Substantia nigra (tissue), 51 donors: ENCODE measurements at places on chromosomes 12 and 14.
A peak's percentile ranks its signal among the peaks of the same experiment; 100 is the strongest.

- peak; percentile 11 for DNase-seq
These were observed 45.7 kb downstream of the TEAD4 start for GRCh38 chr12:3004655-3005565.

- DNase-seq: no peak
These were observed 272.0 kb downstream of the ZFP36L1 start for GRCh38 chr14:68520637-68521556.

DNA sequence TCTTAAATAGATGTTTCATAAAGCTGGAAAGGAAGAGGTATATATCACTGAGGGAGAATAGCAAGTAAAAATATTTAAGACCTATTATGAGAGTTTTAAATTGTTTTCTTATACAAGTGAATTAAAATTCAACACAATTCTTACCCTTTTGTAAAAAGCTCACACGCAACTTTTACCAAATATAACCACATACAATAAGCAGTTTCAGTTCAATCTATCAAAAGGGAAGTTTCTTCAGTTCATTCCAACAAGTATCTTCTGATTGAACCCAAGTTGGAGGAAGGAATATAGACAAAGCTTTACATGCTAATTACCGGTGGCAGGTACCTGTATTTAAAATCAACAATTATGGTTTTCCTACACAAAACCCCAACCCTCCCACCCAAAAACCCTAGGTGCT, 41.1 kb downstream of the GTF2A1 start:
- DNase-seq: no peak

DNA sequence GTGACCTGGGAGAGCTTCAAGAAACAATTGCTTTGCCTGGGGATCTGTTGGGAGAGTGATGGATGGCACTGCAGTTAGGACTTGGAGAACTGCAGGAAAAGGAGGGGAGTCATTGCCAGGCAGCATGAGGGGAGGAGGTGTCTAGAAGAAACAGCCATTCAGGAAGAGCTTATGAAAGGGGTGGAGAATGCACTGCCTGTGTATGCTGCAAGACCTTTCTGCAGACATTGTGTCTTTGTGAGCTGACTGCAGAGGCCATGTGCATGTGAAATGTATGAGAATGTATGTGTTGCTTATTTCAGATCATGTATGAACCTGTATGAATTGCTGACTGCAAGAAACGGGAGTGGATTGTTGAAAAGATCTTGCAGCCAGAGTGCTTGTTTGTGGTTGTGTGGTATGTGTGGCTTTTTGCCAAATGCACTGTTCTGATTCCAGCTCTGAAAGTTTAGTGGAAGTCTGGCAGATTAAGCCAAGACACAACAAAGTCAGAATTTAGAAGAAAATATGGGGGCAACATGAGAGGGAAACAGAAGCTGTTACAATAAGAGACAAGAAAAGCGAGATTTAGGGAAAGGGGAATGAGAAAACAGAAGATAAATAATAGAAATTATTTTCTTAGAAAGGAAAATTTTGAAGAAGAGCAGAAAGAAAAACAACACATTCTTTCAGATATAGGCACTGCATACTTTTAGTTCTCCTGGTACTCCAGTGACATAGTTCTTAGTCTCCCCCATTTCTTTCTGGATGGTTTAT, 9.8 kb upstream of the RIMKLB start:
- no peak for DNase-seq

GRCh38 chr14:63039866-63040265, 5.4 kb downstream of the KCNH5 start:
- no peak for DNase-seq

DNA sequence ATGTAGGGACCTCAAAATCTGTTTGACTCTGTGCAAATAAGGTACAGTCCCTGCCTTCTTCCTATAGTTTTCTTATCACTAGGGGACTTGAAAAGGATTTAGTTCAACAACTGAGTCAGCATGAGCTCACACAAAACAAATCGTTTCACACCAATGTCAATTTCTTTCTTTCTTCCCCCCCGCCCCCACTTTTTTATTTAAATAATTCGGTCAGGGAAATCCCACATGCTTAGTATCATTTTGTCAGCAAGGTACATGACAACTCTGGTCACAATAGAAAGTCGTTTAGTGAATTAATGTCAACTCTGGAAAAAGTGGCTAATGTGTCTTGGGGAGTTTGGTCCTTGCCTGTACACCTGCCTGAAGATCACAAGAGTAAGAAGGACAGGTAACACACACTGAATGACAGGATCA, 232.2 kb upstream of the PLEKHG7 start:
- DNase-seq: no peak

DNA sequence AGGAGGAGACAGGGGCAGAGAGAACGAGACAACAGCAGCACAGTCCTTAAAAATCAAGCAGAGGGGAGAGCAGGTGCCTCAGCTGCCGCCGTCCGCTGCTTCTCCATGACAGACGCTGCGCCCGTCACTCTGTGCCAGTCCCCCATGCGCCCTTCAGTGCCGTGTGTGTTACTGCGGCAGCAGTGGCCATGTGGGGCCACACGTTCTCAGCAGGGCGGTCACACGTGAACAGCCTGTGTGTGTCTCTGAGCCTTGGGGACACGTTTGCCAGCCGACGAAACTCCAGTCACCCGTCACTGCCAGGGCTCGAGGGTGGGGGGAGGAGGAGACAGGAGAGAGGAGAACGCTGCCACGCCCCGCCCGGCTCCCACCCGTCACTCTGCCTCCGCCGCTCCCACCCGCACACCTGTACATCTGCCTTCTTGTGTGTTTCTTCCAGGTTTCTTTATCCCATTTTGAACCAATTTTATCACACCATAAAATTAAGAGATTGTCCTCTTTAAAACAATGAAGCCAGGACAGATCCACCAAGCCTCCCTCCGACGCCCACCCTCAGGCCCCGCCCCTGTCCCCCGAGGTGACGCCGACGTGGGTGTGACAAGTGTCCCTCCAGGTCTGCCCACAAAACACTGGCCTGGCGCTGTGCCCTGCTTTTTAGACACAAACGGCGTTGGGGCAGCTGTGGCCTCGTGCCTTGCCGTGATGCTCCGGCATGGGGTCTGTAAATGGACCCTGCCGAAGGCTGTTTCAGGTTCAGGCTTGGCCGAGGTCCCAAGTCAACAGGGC, 58.2 kb downstream of the GALNT9 start:
- no peak for DNase-seq

DNA sequence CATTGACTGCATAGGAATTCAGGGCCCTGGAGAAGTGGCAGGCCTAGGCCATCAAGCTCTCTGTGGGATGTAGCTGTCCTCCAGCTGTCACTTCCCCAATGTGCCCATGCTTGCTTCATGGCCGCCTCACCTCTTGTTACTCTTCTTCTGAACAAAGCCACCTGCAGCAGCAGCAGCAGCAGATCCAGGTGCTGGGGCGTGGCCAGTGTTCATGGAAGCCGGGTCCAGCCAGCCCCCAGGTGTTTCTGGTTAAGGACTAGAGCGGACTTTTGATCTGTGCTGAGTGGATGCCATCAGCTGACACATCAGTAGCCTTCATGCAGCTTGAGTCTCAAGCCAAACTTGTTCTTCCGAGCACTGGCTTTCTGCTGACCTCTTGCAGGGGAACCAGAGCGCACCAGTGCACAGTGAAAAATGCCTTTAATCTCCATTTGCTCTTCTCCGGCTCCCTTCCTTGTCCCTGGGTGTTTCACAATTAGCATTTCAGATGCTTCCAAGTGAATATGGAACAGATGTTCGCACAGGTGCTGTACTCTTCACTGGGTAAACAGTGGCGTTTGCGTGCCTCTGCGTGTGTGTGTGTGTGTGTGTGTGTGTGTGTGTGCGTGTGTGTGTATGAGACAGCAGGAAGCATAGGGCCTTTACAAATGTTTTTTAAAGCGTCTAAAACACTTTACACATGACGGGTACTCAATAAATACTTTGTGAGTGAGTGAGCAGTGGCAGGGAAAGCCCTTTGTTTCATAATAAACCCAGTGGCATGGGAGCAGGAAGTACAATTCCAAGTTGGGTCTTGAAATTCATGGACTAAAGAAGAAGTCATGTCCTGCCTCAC, 20.1 kb downstream of the TPCN1 start:
- DNase-seq: no peak

- no peak for DNase-seq
These were observed 26.6 kb upstream of the GTF2A1 start for GRCh38 chr14:81247271-81247766.

GRCh38 chr12:3420693-3421092, 70.3 kb upstream of the PRMT8 start:
- no peak for DNase-seq

- DNase-seq: no peak
These were observed 7.8 kb upstream of the PLEKHG3 start for GRCh38 chr14:64696355-64696857.

- DNase-seq: no peak
These were observed 24.4 kb upstream of the CD27 start for GRCh38 chr12:6420364-6420763.

GRCh38 chr14:77980475-77981321, 180.8 kb downstream of the ADCK1 start:
- DNase-seq: no peak

DNA sequence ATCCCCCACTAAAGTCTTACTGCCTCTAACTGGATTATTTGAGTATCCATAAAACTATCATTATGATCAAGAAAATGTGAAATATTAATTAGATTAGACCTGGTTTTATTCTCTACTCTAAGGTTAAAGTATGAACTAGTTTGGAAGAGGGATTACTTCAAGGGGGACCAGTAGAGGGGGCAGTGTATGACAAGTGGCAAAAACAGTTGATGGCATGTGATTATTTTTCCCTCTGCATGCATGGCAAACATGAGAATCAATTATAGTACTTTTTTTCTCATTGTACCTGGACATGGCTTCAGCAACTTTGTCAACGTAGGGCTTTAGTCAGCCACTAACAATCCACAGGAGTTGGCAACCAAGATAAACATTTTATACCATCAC, 145.0 kb upstream of the SLC38A2 start:
- no peak for DNase-seq

GRCh38 chr14:23069413-23069806, 12.1 kb upstream of the CDH24 start:
- DNase-seq: no peak

GRCh38 chr14:45065956-45066355, 18.0 kb upstream of the PRPF39 start:
- DNase-seq: no peak

- DNase-seq: no peak
These were observed 23.2 kb upstream of the RAP1B start for GRCh38 chr12:68587448-68587873.

DNA sequence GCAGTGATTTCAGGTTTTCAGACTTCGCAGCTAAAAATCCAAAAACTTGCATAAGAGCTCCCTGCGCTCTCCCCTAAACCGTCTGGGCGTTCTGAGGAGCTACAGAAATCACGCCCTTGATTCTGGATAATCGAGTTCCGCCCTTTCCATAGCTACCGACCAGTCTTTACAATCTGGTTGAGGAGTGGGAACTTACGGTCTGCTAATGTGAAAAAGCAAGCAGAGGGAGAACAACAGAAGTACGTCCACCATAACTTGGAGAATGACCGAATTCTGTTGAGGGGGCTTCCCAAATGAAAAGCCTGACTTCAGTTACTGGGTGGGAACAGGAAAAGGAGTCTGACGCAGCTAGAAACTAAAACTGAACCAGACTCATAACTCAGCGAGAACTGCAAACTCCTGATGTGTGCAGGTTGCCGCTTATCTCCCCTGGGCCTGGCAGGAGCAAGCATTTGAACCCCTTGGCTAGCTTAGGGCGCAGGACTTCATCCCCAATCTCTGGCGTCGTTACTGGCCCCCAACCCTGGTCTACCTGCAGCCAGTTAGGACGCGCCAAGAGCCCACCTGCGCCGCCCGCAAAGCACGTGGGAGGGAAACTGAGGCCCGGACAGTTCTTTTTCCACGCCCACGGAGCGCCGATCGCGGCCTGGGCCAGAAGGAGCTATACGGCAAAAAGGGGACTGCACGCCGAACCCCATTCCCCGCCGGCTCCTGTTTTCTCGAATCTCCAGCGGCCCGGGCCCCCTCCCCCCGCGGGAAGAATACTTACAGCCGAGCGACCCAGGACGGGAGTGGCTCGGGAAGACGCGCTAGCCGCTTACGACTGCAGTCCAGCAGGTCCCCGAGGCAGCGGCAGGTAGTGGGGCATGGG, 838 bp downstream of the LRIG3 start:
- DNase-seq: no peak

GRCh38 chr14:55749201-55749812, 169.3 kb downstream of the KTN1 start:
- DNase-seq: no peak

GRCh38 chr12:13046964-13047363, 2.8 kb downstream of the FAM234B start:
- no peak for DNase-seq

- no peak for DNase-seq
These were observed 103.0 kb downstream of the VCPKMT start for GRCh38 chr14:50013198-50013918.

DNA sequence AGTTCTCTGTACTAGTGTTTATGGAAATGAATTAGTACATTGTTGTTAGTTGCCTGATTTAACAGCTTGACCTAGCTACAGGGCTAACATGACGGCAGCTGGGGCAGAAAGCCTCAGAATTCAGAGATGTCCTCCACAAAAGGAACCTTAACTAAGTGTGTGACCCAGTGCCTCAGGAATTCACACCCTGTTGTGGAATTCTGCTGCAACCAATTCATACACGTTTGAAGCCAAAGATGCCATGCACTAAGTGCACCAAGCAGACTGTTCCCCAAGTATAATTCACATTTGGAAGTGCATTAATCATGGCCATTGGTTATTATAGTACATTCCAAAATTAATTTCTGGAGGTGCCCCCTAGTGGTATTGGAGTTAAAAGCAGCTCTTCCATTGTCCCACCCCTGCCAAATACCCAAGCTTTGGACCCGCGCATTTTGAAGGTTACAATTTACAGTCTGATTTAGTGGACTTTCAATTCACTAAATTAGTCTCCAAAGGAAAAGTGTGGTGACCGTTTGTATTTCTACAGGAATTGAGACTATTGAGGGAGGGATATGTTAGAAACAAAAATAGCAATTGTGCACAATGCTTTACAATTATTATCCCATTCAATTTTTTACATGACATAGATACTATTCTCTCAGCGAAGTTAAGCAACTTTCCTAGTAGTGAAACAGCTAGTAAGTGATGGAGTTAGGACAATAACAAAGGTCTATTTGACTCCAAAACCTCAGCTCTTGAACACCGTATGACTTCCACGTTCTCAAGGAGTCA, 85.9 kb downstream of the PAX9 start:
- no peak for DNase-seq

DNA sequence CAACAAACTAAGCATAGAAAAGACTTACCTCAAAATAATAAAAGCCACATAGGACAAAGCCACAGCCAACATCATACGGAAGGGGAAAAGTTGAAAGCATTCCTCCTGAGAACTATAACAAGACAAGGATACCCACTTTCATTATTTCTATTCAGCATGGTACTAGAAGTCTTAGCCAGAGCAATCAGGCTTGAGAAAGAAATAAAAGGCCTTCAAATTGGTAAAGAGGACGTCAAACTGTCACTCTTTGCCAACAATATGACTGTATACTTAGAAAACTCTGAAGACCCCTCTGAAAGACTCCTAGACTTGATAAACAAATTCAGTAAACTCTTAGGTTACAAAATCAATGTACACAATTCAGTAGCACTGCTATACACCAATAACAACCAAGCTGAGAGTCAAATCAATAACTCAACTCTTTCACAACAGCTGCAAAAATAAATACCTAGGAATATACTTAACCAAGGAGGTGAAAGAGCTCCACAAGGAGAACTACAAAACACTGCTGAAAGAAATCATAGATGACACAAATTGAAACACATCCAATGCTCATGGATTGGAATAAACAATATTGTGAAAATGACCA, 11.6 kb upstream of the CLEC1A start:
- DNase-seq: no peak

- no peak for DNase-seq
These were observed 65.1 kb upstream of the SRSF5 start for GRCh38 chr14:69701857-69702256.

- DNase-seq: no peak
These were observed 16.7 kb upstream of the E2F7 start for GRCh38 chr12:77082021-77082420.
